ENCODE measurements at places on chromosomes 4 and X. TPM values are rescaled to one million over a fixed set of nuclear protein-coding genes. Genes with fewer than 3 reads are reported as not detected.

The SYP gene
- total RNA-seq = 0.29 TPM

The SRPX2 gene
- total RNA-seq = 29.5 TPM

The SCLT1 gene
- 13.9 TPM for total RNA-seq

The ZNF141 gene
- 5.2 TPM for total RNA-seq

The SSX2 gene
- not detected for total RNA-seq

The SOX3 gene
- not detected for total RNA-seq

The F8A2 gene
- total RNA-seq = not detected

The TENM3 gene
- 6.1 TPM for total RNA-seq

The MTNR1A gene
- total RNA-seq = 0.36 TPM

The MGAT4D gene
- total RNA-seq = not detected

The RBM47 gene
- 42.9 TPM for total RNA-seq

The FRAS1 gene
- 9.1 TPM for total RNA-seq

The MAGEB2 gene
- total RNA-seq = not detected

All from epithelial cell of proximal tubule (primary cell).